ENCODE measurements at places on chromosomes 7 and 10.

DNA sequence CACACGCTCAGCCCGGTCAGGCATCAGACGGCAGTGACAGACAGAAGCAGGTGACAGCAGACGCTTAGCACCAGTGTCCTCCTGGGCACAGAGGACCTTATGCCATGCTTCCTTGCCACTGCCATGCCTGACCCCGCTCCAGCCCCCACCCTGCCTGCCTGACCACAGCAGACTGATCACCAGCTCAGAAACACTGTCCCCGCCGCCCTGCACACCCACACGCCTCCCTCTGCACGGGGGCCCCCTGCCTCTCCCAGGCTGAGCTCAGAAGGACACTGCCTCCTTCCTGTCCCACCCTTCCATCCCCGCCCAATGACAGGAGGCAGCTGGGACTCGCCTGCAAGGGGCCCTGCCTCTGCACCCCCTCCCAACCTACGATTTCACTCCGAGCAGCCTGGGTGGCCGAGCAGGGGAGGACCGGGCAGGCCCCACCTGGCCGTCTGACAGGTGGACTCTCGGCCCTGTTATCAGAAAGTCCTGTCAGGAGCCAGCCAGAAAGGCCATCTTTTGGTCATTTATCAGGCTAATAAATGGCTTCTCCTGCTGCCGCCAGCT, 183.4 kb downstream of the ELFN1 start:
- DNase-seq: no peak

DNA sequence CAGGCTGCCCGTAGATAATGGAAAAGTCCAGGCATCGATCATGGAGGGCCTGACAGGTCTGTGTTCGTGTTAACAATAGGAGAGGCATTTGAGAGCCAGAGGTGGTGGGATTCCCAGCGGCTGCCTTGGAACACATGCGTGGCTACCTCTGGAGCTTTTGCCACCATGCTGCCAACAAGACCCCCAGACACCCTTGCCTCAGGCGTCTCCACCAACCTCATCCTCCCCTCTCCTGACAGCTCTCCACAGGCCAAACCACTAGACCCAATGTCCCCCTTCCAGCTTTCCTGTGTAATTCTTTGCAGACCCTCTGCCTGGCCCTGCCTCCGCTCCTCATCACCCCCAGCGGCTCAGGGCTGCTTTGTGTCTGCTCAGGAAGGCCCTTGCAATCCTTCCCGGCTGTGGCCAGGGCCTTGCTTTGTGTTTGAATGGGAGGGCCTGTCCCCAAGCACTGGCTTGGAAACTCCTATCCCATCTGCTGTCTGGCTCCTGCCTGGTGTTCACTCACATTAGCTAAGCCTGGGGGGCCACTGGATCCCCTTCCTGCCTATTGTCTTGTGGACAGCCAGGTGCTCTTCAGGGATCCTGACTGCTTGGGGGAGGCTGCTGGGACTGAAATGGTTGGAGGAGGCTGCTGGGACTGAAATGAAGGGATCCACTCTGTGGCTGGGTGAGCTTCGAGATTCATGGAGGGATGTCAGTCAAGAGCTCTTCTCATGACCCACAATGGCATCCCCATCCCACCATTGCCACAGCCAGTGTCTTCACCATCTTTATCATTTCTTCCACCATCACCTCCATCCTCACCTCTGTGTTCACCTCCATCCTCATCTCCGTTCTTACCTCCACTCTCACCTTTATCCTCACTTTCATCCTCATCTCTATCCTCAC, 60.8 kb upstream of the ELN start:
- DNase-seq: no peak

- no peak for DNase-seq
Measured at GRCh38 chr7:92061154-92061553, 73.1 kb downstream of the CYP51A1 start.

DNA sequence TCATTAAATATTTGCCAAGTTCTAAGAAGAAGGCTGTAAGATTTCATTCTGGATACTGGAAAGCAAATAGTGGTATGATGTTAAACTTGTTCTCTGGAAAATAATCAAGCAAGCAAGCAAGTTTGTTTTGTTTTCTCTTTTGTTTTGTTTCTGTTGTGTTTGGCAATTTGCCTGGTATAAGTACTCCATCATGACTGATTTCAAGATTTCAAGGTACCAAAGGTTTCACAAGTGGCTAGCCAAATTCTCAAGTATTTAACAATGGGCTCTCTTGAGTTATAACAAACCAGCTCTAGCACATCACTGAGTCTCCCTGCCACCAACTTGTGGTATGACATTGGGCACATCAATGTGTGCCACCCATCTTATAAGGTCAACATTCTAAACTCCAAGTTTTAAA, 151.7 kb upstream of the IGFBP3 start:
- no peak for DNase-seq

DNA sequence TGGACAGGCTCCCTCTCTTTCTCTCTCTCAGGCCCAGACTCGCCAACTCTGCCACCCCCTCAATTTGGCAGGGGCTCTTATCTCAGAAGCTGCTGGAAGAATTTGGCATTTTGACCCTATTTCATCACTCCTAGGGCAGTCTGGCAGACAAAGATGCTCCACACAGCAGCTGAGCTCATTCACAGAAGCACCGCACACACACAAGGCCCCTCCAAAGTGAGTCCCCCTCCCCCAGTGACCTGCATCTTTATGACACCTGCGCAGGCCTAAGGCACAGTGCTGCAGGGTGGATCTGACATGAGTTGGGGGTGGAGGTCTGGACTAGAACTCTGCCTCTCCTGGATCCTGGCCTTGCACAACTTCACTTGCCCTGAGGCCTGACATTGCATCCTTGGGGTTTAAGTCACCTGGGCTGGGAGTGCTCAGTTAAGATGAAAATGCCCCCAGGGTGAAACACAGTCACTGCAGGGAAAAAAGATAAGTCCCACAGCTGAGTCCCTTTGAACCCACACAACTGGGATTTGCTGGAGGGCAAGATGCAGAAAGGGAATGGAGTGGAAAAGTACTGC, 41.1 kb upstream of the DUSP5 start:
- DNase-seq: no peak

DNA sequence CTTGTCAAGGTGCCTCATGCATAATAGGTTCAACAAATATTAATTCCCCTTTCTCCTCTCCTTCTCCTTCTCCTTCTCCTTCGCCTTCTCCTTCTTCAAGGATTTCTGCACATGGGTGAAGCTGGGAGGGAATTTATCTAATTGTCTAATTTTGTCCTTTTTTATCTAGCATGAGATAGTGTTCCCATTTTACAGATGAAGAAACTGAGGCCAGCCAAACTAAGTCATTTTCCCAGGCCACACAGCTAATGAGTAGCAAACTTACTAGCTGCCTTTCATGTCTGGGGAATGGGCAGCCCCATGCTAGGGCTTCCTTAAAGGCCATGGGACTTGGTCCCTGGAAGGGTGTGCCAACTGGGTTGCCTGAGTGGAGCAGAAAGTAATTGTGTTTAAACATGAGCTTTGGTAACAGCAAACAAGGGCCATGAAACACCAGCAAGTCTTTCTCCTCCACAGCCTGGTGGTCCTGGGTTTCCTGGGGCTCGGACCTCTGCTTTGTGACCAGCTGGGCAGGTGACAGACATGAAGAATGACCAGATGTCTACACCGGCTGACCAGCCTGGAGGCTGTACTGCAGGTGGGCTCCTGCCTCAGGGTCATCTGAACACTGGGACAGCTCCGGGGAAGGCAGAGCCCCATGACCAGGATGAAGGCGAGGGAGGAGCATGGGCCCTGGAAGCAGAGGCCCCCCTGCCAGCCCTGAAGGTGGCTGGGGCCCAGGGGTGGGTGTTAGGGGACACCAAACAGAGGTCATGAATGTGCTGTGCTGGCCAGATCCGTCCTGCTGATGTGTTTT, 138.0 kb downstream of the PTPN20 start:
- DNase-seq: no peak

DNA sequence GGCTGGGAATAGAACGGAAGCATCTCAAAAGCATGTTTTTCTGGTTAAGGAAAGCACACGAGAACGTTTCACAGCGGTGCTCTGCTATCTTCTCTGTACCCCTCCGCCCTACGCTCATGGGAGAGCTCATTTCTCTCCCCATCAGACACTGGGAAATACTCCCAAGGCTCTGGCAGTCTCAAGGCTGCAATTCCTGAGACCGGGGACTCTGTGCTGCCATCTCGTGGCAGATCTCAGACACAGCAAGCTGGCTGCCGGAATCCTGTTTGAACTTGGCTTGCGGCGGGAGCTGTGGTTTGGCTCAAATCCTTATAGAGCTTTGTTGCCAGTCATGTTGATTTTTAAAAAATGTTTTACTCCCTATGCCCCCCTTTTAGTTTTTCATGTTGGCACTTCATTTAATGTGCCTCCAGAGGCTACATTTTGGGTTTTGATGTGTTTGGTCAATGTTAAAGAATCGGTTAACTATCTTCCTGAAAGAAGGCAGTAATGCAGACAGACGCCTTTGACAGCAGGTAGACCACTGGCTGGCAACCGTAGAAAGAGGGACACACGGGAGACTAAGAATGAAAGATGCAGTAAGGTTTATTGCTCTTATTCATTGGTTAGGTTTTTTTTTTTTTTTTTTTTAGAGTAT, 27.6 kb downstream of the BMPER start:
- DNase-seq: peak; percentile 21

DNA sequence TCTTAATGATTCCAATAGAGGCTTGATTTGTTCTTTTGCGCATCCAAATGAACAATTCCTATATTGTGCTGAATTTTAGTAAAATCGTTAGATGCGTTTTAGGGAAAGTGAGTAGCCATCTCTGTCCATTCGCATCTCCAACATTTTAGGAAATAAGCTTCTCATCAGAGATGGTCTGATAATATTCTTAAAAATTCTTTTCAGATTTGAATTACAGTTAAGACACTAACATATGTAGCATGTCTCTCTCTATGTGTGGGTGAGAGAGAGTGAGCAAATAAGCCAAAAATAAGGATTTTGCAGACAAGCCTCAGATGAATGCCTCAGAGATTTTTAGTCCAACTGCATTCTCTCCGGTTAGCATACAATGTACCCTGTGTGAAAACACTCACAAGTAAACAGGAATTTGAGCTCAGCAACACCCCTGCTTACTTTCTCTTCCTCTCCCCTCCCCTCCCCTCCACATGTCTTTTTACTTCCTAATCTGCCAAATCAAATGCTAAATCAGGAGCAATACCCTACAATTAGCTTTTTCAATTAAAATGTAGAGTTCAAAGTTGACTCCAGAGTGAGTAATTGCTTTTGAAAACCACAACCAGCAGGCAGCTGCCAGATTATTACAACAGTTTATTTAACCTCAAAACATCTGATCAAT, 354.4 kb downstream of the CRPPA start:
- DNase-seq: peak; percentile 22

DNA sequence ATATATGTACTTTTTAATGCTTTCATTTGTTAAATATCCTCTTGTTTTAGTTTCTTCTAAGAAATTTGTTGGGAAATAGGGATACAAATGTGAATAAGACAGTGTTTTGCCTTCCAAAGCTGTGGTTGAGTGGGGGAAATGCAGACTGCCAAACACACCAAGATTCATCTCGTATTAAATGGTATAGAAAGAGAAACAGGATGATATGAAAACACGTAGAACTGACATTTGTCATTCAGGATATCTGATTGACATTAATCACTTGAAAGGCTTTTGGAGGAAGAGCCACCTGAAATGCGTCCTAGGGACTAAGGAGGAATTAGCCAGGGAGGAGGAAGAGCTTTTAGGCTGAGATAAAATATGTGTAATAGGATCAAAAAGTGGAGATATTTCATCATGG, 287.4 kb upstream of the SEMA3C start:
- DNase-seq: no peak

DNA sequence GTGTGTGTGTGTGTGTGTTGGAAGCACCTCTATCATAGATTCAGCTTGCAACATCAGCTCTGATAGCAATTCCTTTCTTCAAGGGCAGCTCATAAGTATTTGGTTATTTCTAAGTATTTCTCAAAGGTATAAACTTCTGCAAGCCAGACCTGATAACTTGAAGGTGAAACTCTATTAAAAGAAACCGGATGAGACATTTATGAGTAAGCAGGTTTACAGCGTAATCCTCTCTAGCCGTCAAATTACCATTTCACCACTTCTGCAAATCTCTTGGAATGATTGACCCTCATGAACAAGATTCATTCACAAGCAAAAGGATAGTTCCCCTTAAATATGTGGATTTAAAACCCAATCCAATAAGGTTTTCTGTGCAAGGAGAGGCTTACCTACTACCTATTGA, 23.1 kb downstream of the PDE1C start:
- no peak for DNase-seq

- no peak for DNase-seq
Measured at GRCh38 chr7:113308399-113308798, 190.0 kb upstream of the SMIM30 start.

DNA sequence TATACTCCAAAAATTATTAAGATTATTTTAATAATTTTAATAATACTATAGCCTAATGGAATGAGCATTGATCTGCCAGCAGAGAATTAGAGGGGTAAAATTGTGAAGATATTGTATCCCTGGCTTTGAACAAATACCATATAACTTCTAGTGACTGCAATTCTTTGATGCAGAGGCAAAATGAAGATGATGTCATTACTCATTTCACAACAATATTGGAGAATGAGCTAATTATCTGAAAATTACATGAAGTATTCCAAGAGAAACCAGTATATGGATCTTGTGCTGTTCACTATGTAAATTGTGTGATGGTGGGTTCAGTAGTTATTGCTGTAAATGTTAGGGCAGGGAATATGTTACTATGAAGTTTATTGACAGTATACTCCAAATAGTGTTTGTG, 80.2 kb downstream of the CFTR start:
- DNase-seq: no peak

DNA sequence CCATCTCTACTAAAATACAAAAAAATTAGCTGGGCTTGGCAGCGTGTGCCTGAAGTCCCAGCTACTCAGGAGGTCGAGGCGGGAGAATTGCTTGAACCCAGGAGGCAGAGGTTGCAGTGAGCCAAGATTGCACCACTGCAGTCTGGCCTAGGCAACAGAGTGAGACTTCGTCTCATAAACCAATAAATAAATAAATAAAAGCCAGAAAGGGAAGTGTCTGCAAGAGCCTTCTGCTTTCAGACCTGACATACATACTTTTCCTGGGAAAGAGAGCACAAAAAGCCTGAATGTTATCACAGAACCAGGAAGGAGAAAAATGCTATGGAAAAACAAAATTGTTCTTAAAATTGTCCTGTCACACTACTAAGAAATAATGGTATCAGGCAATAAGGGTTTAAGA, 4.1 kb upstream of the KIF5B start:
- DNase-seq: no peak

- DNase-seq: peak; percentile 73
Measured at GRCh38 chr7:87003872-87004798, 55.3 kb downstream of the ELAPOR2 start.

GRCh38 chr10:117342641-117343040, 32.6 kb downstream of the PDZD8 start:
- no peak for DNase-seq

DNA sequence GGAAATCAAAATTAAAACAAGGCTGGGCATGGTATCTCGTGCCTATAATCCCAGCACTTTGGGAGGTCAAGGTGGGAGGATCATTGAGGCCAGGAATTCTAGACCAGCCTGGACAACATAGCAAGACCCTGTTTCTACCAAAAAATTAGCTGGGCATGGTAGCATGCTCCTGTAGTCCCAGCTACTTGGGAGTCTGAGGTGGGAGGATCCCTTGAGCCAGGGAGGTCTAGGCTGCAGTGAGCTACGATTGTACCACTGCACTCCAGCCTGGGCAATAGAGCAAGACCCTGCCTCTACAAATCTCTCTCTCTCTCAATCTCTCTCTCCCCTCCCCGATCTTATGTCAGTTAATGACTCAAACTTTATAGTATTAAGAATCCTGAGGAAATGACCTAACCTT, 3.8 kb downstream of the KPNA7 start:
- DNase-seq: no peak

GRCh38 chr10:93220296-93221170, 146.8 kb downstream of the CYP26A1 start:
- no peak for DNase-seq

GRCh38 chr10:125093199-125093973, 67.0 kb downstream of the CTBP2 start:
- DNase-seq: no peak
